ENCODE measurements at places on chromosomes 13 and 19. TPM values are rescaled to one million over a fixed set of nuclear protein-coding genes. Genes with fewer than 3 reads are reported as not detected.

- no peak for DNase-seq
Measured at GRCh38 chr13:113609616-113610015, 25.1 kb downstream of the TFDP1 start.

DNA sequence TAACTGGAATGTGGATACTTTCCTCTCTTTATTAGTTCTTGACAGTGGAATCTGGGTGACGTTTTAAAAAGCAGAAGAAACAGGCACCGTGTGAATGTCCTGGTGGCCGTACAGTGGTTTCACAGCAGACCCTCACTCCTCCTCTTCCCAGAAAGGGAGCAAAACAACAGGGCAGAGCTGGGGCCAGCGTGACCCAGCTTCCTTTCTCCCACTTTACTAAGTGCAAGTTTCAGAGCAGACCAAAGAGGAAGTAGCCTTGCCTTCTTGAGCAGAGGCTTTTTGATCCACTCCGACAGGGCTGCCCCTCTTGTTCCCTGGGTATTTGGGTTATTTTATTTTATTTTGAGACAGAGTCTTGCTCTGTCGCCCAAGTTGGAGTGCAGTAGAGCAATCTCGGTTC, 19.6 kb upstream of the C19orf33 start:
- DNase-seq = no peak

GRCh38 chr19:28793391-28794168, 419.4 kb downstream of the UQCRFS1 start:
- DNase-seq = peak; percentile 31

C19orf18 gene
- total RNA-seq = 1.6 TPM

XRCC1 gene
- 39.5 TPM for total RNA-seq

LSR gene
- total RNA-seq = 5.4 TPM

GRCh38 chr13:23202383-23202782, 21.6 kb downstream of the SGCG start:
- DNase-seq = no peak

DIRAS1 gene
- total RNA-seq = 47.1 TPM

PSG5 gene
- total RNA-seq = not detected

- peak; percentile 62 for DNase-seq
Measured at GRCh38 chr13:49627831-49628652, at the start of gene ARL11. TSS of gene ARL11 (plus strand) at chr13:49628507. CDS start at chr13:49630448, 1,941 bp downstream.

- DNase-seq = no peak
Measured at GRCh38 chr13:44837250-44837649, 152.0 kb downstream of the NUFIP1 start.

GRCh38 chr19:29260477-29261317, 47.7 kb upstream of the UQCRFS1 start:
- DNase-seq = peak; percentile 61

DNA sequence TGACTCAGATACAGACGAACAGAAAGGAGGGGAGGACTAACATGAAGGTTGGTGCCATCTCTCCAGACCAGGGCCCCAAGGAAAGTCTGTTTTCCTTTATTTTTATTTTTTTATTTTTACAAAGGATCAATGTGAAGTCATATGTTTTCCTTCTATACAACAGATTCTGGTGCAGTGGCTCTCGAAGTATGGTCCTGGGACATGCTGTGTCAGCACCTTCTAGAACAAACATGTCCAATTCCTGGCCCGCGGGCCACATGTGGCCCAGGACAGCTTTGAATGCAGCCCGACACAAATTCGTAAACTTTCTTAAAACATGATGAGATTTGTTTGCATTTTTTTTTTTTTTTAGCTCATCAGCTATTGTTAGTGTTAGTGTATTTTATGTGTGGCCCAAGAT, 174.7 kb downstream of the FLT1 start:
- no peak for DNase-seq

DNA sequence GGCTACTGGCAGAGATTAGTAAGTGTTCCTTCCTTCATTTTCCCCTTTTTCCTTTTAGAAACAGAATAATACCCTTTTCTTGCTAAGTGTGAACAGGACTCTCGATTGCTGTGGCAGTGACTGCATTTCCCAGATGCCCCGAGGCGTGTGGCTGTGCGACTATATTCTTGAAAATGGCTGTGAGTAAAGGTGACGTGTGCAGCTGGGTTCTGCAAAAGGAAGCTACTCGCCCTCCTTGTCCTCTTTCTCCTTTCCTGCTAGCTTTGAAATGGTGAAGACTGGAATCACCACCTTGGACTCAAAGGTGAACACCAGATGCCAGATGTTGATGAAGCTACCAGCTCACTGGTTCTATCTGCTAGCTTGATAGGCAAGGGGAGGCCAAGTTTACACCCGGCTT, 121.4 kb downstream of the MIPEP start:
- DNase-seq = no peak

GRCh38 chr13:30985637-30986205, 53.3 kb downstream of the TEX26 start:
- DNase-seq = no peak

GRCh38 chr13:38624822-38625221, 62.1 kb upstream of the FREM2 start:
- no peak for DNase-seq

DNA sequence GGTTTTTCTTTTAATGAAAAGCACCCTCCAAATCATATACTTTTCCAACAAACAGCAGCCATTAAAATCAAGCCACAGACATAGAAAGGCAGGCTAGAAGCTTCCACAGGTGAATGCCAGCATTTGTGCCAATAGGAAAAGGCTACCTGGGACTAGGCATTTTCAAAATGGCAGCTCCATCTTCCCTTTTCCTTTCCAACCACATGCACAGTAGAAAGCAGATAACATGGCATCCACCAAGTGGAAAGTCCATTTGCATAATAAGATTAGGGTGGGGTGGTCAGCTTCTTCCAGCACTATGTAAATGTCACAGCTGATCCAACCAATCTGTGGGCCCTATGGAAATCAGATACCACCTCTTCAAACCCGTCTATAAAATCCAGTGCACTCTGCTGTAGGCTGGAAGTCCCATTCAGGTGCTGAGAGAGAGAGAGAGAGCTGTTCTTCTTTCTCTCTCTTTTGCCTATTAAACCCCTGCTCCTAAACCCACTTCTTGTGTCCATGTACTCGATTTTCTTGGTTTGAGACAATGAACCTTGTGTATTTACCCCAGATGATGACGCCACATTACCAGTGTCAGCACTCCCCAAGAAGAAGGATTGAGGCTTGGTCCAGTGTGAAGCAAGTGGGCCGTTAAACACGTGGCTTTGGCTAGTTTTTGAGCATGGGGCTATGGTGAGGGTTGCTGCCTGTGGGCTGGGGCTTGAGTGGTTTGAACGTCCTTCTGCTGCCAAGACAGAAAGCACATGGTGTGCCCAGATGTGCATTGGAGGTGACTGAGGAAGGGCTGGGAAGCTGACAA, 24.2 kb upstream of the IGFL1 start:
- DNase-seq = no peak

KLK11 gene
- not detected for total RNA-seq

DNA sequence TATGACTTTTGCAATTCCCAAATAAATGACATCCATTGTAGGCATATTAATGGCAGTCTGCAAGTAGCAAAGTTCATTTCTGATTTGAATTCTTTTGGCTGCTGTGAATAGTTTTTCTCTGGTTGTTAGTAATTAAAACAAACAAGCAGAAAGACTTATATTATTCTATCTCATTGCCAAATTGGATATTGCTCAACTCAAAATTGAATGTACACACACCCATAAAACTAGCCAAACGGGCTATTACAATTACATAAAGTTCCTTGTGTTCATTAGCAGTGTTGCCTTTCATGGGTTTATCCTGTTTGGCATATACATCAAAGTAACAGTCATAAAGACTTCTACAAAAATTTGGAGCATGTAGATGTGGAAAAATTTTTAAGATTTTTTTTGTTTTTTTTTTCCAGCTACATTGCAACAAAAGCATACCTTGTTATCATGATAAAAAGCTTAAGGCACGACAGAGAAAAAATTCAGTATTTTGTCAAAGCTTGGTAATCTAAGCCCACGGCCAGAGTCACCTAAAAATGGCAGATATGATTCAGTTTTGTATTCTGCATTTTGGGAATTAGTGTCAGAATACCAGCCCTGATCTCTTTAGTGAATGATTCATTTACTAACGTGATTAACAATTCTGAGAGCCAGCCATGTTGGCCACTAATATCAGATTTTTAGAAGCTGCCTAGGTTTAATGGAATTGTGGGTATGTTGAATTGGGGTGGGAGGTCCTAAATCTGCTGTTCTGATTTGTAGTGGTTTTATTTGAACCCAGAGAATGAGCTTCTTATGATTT, 108.4 kb downstream of the KLF5 start:
- no peak for DNase-seq

DNA sequence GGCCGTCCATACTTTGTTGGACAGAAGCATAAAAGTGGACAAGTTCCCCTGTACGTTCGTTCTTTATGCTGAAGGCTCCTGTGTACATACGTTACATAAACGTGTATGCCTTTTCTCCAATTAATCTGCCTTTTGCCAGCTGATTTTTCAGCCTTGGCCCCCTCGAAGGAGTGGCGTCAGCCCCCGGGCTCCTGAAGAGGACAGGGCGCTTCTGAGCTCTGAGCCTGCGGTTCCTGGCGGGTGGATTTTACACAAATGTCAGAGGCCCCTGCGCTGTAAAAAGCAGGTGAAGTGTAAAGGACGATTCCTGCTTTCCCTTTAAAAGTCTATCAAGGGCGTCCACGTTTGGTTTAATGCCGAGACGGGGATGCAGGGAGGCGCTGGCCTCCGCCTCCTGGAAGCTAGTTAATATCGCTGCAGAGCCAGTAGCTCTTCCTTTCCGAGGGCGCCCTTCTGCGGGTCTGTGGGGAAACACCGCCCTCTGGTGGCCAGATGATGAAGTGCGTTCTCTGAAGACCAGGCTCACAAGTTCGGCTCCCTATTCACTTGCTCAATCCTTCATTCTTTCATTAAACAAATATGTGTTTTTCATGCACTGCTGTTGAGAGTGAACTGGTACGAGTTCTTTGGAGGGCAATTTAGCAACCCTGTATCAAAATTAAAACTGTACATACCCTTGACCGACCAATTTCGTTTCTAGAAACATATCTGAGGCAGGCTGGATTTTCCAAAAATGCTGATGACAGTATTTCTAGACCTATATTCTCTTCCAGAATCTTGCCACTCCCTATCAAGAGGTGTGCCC, 62.0 kb downstream of the GPR12 start:
- peak; percentile 90 for DNase-seq

DIS3 gene
- total RNA-seq = 33.1 TPM

DNA sequence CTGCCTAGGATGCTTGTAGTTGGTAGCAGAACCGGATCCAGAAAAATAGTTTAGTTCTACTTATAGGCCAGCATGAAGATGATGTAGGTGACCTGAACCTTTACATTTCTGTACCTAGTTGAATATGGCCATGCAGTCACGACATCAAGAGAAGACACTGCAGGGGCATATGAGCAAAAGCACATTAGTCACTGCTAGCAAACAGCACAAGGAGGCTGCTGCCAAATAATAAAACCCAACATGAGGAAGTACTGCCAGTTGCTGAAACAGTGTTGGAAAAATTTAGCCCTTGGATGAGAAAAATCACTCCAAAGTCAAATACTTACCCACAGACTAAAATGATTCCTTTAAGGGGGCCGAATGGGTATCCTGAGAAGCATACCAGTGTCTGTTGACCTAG, 20.8 kb downstream of the ERICH6B start:
- no peak for DNase-seq

- no peak for DNase-seq
Measured at GRCh38 chr13:99935772-99936171, 35.8 kb downstream of the ZIC5 start.

GRCh38 chr19:56612737-56613136, 17.6 kb downstream of the ZNF71 start:
- no peak for DNase-seq

ZNF738 gene
- 80.3 TPM for total RNA-seq

GRCh38 chr19:52010674-52011073, 2.7 kb upstream of the ZNF615 start:
- DNase-seq = no peak

DNA sequence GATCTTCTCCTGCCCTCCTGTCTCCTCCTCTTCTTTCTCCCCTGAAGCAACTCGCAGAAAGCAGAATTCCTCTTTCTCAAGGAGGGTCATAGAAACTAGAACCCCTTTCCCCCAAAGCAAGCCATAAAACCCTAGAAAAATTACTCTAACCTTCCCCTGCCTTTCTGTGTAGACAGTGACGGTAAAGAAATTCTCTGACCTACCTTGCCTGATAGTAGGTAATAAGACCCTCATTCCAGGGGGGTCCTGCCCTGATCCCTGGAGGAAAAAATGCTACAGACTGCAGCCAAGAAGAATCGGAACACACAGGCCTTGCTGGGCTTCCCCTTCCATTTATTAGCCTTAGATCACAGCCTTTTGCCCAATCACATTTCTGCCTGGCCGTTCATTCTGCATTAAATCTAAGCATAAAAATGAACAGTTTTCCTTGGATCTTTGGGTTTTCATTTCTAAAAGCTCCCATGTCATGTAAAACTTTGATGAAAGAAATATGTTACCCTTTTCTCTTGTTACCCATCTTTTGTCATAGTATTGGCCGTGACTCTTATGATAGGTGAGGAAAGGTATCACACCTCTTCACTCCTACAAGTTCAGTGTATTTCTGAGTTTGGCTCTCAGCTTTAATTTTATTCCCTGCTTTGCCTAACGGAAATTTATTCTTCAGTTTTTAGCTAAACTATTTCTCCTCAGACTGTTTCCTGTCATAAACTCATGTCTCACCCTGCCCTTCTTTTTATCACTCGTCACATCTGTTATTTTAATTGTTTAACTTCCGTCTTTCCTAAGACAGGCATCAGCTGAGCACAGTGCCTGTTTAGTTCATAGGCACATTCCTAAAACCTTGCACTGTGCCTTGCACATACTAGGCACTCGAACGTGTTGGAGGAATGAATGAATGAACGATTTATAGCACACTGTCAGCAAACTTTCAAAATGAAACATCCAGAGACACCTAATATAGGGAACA, 20.4 kb upstream of the CPB2 start:
- DNase-seq = no peak

TSPAN16 gene
- not detected for total RNA-seq

CD33 gene
- not detected for total RNA-seq

DNA sequence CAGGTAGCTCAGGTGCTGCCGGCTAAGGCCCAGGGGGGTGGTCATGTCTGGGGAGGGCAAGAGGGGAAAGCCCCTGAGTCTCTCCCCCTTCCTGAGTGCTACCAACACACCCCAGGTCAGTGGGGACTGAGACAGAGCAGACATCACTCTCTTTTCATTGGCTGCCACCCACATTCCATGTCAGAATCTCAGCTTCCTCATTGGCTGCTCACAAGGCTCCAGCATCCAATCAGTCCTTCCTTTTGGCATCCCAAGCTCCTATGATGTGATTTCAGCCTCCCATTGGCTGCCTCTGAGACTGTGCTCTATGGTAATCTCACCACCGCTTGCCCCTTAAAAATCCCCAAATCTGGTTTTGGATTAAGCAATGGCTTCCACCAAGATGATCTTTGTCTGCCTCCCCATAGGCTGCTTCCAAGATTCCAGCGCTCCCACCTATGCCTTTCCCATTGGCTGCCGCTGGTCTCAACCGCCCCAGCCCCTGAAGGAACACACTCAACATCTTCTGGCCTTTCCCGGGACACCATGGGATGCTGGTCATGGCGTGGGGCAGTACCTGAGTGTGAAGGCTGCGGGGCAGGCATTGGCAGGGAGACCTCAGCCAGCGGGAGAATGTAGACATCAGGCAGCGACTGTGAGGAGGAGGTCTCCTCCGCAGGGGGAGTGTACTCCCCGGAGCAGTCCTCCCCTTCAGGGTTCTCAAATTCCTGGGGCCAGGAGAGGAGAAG, 2.0 kb downstream of the LMTK3 start:
- DNase-seq = no peak

- DNase-seq = no peak
Measured at GRCh38 chr13:112130418-112130817, 63.5 kb downstream of the SOX1 start.

Data from glutamatergic neuron (in vitro differentiated cells).